ENCODE measurements at places on chromosomes 13 and 19. TPM values are rescaled to one million over a fixed set of nuclear protein-coding genes. Genes with fewer than 3 reads are reported as not detected.

GRCh38 chr13:48928757-48929430, 46.8 kb upstream of the FNDC3A start:
- DNase-seq, result no peak

GRCh38 chr13:28448651-28449358, 46.1 kb downstream of the FLT1 start:
- DNase-seq, result no peak

- no peak for DNase-seq
Observed at GRCh38 chr19:48678201-48678600, 5.4 kb upstream of the NTN5 start.

TMEM59L gene
- polyA plus RNA-seq, result 0.69 TPM

- no peak for DNase-seq
Observed at GRCh38 chr19:17755443-17755890, 4.2 kb downstream of the FCHO1 start.

Data from BJ (cell line).